ENCODE measurements at places on chromosomes 16 and 17. TPM values are rescaled to one million over a fixed set of nuclear protein-coding genes. Genes with fewer than 3 reads are reported as not detected.
A peak's percentile ranks its signal among the peaks of the same experiment; 100 is the strongest.

GRCh38 chr17:33687831-33688230, 394.7 kb upstream of the ASIC2 start:
- no peak for DNase-seq

The CX3CL1 gene
- polyA plus RNA-seq: not detected

The GPRC5C gene
- polyA plus RNA-seq: 0.95 TPM

- DNase-seq: no peak
Observed at GRCh38 chr17:72463287-72464102, 342.7 kb downstream of the SOX9 start.

The PGP gene
- 10.1 TPM for polyA plus RNA-seq

DNA sequence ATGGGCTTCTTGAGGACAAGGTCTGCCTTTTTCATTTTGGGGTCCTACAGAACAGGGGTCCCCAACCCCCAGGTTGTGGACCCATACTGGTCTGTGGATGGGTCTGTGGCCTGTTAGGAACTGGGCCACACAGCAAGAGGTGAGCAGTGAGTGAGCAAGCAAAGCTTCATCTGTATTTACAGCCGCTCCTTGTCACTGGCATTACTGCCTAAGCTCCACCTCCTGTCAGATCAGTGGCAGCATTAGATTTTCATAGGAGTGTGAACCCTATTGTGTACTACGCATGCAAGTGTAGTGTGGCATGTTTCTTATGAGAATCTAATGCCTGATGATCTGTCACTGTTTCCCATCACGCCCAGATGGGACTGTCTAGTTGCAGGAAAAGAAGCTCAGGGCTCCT, 33.9 kb downstream of the ERN1 start:
- DNase-seq: no peak

The NOS2 gene
- polyA plus RNA-seq: not detected

- no peak for DNase-seq
Observed at GRCh38 chr16:14502256-14502875, 127.7 kb downstream of the PARN start.

DNA sequence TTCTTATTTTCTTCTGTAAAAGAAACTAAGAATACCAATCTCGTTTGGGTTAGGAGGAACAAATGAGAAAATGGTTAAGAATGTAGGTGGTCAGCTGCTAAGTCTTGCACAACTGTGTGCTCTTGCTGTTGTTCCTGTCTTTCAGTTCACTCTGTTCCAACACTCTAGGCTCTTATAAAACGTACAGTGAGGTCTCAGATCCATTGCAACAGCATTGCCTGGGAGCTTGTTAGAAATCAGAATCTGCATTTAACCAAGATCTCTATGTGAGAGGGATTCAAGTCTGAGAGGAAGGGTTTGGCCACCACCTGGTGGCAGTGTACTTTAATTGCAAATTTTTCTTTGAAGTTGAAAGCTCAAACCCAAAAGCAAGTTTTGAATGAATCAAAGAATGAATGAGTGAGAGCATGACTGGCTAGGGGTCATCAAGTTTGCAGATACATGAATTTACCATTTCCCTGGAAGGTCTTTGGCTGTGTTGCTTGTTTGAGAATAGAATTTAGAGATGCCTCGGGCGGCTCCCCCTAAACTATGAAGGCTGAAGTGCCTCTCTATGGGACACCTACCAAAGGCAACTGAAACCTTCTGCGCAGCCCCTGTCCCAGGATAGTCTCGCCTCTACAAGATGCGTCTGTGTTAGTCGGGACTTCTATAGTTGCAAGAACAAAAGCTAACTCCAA, 2.5 kb downstream of the ALOX15B start:
- peak; percentile 78 for DNase-seq

The IL17C gene
- polyA plus RNA-seq: not detected

DNA sequence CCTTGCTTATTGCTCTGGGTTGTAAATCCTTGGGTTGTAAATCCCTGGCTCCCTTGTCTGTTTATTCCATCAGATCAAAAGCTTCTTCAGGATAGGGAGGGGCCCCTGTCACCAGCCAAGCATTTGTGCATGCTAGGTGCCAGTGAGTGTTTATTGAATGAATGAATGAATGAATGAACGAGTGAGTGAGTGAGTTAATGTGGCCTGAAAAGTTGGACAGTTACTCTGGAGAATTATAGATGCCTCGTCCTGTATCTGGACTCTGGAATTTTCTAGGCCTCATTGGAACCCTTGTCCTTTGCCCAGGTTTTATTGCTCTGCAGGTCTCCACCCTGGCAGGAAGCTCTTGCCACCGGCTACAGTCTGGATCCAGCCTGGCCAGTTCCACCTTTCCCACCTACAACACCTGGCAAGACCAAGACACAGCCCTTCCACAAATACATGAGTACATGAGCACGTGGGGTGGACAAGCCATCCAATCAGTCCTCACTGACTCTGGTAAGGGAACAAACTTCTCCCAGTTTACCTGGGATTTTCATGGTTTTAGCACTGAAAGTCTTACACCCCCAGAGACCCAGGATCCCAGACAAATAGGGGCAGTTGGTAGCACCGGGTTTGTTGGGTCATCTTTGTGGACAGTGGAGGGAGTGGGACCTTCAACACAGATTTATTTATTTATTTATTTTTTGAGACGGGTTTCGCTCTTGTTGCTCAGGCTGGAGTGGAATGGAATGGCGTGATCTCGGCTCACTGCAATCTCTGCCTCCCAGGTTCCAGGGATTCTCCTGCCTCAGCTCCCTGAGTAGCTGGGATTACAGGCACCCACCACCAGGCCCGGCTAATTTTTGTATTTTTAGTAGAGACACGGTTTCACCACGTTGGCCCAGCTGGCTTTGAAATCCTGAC, 14.7 kb upstream of the CDH1 start:
- DNase-seq: no peak

DNA sequence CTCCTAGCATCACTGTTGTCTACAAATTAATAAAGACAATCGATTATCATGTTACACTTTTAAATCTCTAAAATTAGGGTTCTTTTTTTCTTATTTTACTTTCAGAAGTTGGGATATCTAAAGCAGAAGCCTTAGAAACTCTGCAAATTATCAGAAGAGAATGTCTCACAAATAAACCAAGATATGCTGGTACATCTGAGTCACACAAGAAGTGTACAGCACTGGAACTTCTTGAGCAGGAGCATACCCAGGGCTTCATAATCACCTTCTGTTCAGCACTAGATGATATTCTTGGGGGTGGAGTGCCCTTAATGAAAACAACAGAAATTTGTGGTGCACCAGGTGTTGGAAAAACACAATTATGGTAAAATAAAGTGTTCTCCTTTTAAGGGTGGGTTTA, 2.4 kb downstream of the RAD51C start:
- DNase-seq: no peak

- no peak for DNase-seq
Observed at GRCh38 chr16:68416057-68417046, 32.0 kb downstream of the SMPD3 start.

- DNase-seq: no peak
Observed at GRCh38 chr16:79769270-79769927, 168.9 kb upstream of the MAF start.

All from GM23248 (cell line).